ENCODE measurements at places on chromosomes 13 and 19. TPM values are rescaled to one million over a fixed set of nuclear protein-coding genes. Genes with fewer than 3 reads are reported as not detected.

DNA sequence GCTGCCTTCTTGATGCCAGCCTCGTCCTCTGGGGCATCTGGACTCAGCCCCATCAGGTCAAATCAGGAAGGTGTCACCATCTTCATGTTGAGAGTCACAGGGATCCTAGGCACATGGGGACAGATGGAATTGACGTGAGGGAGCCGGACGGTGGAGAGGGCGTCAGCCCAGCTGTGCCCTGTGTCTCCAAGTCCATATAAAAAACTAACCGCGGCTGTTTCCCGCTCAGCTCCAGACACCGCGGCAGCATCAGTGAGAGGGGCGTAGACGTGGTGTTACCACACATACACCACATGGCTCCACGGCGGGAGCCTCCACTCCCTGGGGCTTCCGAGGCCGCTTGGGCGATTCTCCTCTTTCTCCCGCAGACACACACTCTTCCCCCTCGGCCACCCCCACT is 5.6 kb upstream of the PRR36 start:
- DNase-seq = no peak

DNA sequence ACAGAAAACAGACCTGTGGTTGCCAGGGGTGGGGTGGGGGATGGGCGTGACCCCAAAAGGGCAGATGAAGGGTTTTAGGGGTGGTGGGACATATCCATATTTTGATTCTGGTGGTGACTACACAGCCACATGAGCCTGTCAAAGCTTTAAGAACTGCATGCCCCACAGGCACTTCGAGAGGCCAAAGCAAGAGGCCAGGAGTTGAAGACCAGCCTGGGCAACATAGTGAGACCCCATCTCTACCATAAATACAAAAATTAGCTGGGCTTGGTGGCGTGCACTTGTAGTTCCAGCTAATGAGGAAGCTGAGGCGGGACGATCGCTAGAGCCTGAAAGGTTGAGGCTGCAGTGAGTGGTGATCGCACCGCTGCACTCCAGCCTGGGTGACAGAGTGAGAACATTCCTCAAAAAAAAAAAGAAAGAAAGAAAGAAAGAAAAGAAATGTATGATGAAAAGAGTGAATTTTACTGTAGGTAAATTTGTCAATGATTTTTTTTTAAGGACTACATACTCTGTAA is 18.9 kb upstream of the BCL3 start:
- DNase-seq = no peak

- no peak for DNase-seq
Measured at GRCh38 chr13:50991579-50992521, 82.3 kb downstream of the RNASEH2B start.

- peak; percentile 82 for DNase-seq
Measured at GRCh38 chr13:20997301-20998161, 63.9 kb downstream of the LATS2 start.

Gene DDX39A
- 38.8 TPM for polyA plus RNA-seq

DNA sequence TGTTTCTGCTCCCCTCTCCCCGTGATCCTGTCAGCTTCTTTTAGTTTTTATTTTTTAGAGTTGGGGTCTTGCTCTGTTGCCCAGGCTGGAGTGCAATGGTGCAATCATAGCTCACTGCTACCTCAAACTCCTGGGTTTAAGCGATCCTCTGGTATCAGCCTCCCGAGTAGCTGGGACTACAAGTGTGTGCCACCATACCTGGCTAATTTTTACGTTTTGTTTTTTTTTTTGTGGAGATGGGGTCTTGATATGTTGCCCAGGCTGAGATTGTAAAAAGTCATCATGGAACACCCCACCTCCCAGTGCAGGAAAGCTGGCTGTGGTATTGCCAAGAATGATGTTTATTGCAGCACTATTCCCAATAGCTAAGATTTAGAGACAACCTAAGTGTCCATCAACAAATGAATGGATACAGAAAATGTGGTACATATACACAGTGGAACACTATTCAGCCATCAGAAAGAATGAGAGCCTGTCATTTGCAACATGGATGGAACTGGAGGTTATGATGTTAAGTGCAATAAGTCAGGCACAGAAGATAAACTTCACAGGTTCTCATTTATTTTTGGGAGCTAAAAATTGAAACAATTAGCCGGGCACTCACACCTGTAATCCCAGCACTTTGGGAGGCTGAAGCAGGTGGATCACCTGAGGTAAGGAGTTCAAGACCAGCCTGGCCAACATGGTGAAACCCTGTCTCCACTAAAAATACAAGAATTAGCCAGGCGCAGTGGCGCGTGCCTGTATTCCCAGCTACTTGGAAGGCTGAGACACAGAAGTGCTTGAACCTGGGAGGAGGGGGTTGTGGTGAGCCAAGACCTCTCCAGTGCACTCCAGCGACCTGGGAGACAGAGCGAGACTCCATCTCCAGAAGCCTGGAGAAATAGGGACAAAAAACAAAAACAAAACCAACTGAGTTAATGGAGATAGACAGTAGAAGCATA is 6.6 kb upstream of the KLK15 start:
- DNase-seq = no peak

Gene ZNF99
- polyA plus RNA-seq = 0.37 TPM

- DNase-seq = peak; percentile 83
Measured at GRCh38 chr13:91891141-91891540, 492.7 kb downstream of the GPC5 start.

DNA sequence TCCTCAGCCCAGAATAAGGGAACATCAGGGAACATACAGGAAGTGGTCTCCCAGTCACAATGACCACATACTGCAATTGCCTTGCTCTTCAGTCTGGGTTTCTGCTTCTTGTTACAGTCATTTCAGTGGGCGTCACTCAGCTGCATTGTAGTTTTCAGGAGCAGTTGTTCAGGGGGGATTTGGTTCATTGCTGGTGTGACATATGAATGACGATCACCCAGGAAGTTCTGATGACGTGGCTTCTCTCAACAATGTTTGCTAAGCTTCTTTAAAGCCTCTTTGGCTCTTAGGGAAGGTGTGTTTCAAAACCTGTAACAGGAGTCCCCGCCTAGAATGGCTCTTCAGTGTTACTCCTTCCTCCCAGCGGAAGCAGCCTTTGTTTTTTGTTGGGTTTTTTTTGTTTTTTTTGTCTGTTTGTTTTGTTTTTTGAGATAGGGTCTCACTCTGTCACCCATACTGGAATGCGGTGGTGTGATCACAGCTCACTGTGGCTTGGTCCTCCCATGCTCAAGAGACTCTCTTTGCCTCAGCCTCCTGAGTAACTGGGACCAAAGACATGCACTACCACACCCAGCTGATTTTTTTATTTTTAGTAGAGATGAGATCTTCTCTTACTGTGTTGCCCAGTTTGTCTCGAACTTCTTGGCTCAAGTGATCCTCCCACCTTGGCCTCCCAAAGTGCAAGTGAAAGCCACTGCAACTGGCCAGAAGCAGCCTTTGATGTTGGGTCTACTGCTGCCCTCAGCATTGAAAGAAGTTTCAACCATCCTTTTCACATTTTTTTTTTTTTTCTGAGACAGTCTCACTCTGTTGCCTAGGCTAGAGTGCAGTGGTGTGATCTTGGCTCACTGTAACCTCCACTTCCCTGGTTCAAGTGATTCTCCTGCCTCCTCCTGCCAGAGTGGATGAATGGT is 1.4 kb upstream of the SCEL start:
- DNase-seq = no peak

GRCh38 chr13:100394005-100394695 is 194.4 kb downstream of the GGACT start:
- DNase-seq = peak; percentile 80

DNA sequence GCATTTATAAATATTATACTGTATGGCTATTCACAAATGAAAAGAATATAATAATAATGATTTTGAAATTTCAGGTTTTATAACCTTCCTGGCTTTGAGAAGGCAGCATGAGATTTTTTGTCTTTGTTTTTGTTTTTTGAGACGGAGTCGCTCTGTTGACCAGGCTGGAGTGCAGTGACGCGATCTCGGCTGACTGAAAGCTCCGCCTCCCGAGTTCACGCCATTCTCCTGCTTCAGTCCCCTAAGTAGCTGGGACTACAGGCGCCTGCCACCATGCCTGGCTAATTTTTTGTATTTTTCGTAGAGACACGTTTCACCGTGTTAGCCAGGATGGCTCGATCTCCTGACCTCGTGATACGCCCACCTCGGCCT is 64.1 kb downstream of the ZNF429 start:
- no peak for DNase-seq

Gene SPTBN4
- polyA plus RNA-seq = 0.40 TPM

DNA sequence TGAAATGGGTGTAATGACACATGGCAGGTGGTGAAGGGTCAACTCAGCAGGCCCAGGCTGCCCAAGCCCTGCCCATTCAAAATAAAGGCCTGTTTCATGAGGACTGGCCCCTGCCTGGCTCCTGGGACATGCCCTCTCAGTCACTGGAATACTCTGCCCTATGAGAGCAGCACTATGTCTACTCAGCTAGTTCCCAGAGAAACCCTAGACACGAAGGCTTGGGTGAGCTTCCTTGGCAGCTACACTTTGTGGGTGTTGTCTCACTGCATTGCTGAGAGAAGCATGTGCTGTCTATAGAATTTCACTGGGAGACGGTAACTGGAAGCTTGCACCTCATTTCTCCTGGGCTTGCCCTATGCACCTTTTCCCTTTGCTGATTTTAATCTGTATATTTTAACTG is 752.8 kb downstream of the LIG4 start:
- DNase-seq = no peak

Gene ZNF578
- polyA plus RNA-seq = 3.6 TPM

DNA sequence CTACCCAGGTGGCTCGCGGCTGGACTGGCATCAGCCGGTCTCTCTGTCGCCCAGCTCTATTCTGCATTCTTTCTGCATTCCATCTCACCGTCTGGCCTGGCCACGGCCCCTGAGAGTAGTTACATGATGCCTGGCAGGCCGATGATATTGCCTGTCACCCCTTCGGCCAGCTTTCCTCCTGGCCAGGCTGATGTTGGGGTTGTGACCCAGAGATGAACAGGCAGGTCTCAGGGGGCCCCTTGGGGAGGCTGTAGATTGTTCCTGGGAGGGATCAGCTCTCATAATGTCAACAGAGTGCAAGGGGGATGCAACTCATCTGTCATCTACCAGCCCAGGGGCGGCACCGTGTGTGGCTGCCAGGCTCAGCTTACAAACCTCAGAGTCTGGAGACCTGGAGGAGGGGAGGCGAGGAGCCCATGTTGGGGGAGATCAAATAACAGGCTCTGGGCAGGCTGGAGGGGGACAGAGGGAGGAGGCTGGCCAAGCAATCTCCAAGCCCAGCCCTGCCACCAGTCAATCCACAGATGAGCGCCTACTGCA is 13.6 kb upstream of the FBXO17 start:
- peak; percentile 59 for DNase-seq

DNA sequence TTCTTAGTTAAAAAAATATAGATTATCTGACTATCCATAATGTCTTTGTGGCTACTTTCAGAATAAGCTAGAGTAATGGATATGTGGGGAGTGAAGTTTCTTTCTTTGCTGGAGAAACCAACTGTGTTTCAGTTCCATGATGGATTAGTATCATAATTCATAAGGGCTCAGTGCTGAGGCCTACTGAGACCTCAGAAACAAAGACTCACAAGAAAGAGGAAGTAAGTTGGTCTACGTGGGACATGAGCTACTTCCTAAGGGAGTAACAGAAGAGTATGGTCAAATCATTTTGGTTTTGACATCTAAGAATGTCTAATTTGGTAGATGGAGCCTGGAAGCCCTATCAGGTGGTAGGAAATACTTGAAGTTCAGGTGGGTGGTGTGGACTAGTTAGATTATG is 99.0 kb upstream of the HTR2A start:
- DNase-seq = no peak

GRCh38 chr19:31448221-31448657 is 99.0 kb upstream of the TSHZ3 start:
- DNase-seq = peak; percentile 77

- DNase-seq = no peak
Measured at GRCh38 chr13:98525456-98526181, 51.3 kb downstream of the STK24 start.

GRCh38 chr13:40518481-40518882 is 148.0 kb downstream of the FOXO1 start:
- no peak for DNase-seq

- DNase-seq = no peak
Measured at GRCh38 chr19:33737681-33738371, 58.8 kb upstream of the KCTD15 start.

- peak; percentile 73 for DNase-seq
Measured at GRCh38 chr19:30649934-30650614, 277.9 kb downstream of the ZNF536 start.

GRCh38 chr19:27860309-27860934 is 1352.5 kb downstream of the UQCRFS1 start:
- no peak for DNase-seq

- DNase-seq = no peak
Measured at GRCh38 chr13:105721016-105721415, 814.4 kb downstream of the EFNB2 start.

DNA sequence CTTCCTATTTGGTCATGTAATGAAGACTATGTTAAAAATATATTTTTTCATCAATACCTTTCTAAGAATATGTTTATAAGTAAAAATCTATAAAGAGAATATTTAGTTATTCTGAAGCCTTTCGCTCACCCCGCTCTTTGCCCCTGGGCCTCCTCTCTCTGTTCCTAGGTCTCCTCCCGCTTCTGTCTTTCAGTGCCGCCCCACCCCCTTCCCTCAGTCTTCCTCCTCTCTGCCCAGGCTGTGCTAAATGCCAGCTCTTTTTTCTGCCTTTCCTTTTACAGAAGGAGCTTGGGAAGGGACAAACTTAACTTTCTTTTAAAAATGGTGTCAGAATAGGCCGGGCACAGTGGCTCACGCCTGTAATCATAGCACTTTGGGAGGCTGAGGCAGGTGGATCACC is 22.8 kb downstream of the HIF3A start:
- DNase-seq = no peak

Gene FUT2
- 1.1 TPM for polyA plus RNA-seq

GRCh38 chr19:4067396-4068046 is 822 bp upstream of the ZBTB7A start:
- peak; percentile 74 for DNase-seq

DNA sequence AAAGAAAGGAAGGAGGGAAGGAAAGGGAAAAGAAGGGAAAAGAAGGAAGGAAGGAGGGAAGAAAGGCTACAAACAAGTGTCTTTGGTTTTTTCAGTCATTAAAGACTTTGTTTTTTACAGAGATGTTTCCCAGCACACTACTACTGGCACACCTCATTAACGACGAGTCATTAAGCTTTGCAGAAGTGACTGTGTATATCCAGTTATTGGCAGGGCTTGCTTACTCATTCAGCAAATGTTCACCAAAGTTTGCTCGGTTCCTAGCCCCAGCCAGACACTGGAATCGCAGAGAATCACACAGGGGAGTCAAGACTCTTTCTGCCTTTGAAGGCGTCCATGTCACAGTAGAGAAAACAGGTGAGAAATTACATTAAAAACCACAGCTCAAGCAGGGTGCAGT is 4.3 kb downstream of the NLRP12 start:
- DNase-seq = no peak

Gene FPR1
- polyA plus RNA-seq = 2.1 TPM

Gene RYR1
- polyA plus RNA-seq = 532 TPM

DNA sequence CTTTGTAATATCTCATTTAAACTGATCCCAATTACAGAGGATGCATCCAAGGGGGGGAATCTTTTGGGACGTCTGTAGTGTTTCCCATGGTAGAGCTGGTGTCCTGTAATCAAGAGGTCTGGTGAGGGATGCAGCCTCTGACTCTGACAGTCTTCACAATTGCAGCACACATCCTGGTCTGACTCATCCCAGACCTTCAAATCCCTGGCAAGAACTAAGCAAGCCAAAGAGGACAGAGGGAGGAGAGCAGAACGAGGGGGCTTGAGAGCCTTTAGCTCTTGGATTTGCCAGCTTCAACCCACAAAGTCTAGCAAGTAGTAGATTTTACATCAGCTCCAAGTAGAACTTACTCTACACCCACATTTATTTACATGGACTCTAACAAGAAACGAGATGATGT is 17.3 kb upstream of the FCGBP start:
- DNase-seq = no peak

Gene IL27RA
- 3.2 TPM for polyA plus RNA-seq
